ENCODE measurements at places on chromosomes 12 and 14. TPM values are rescaled to one million over a fixed set of nuclear protein-coding genes. Genes with fewer than 3 reads are reported as not detected.

GRCh38 chr14:55373784-55374705, 37.6 kb downstream of the ATG14 start:
- peaks cover 28% of the 10 kb centered on the region for H3K36me3 ChIP-seq

- H3K27me3 ChIP-seq = peaks cover 3% of the 10 kb centered on the region
- DNase-seq = no peak
- no peak overlapping the region for H3K4me3 ChIP-seq
- no peaks in the 10 kb centered on the region for H3K4me1 ChIP-seq
These were observed 13.0 kb downstream of the KCNK10 start for GRCh38 chr14:88310021-88310420.

GRCh38 chr14:101623077-101623372, 61.7 kb downstream of the DIO3 start:
- H3K4me3 ChIP-seq = no peak overlapping the region
- H3K4me1 ChIP-seq = peaks cover 9% of the 10 kb centered on the region
- H3K27me3 ChIP-seq = peaks cover 16% of the 10 kb centered on the region
- no peak overlapping the region for H3K27ac ChIP-seq

DNA sequence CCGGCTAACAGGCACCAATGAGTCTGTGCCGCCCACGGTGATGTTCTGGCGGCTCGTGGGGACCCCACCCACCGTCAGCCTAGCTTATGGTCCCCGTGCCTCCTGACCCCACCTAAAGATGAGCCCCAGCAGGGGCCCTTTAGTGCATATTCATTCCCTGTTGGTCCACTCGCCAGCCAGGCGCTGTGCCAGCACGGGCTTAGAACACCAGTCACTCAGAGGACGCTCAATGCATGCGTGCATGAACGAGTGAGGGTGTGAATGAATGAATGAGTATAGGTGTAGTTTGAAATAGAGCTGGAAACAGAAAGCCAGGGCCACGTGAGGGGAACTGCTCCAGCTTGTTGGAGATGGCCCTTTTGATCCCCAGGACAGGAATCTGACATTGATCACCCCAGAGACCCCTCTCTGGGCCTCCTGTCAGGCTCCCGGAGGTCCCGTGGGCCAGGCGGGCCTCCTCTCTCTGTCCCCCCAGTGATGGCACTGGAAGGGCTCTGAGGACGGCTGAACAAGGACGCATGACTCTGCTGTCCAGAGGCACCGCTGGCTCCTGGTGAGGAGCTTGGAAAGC, 193.9 kb upstream of the C14orf180 start:
- H3K27me3 ChIP-seq = peaks cover 5% of the 10 kb centered on the region
- H3K4me3 ChIP-seq = no peak overlapping the region
- peaks cover 16% of the 10 kb centered on the region for H3K4me1 ChIP-seq
- no peak for DNase-seq
- H3K36me3 ChIP-seq = no peaks in the 10 kb centered on the region
- H3K27ac ChIP-seq = no peak overlapping the region

The ANGEL1 gene
- 11.5 TPM for total RNA-seq

DNA sequence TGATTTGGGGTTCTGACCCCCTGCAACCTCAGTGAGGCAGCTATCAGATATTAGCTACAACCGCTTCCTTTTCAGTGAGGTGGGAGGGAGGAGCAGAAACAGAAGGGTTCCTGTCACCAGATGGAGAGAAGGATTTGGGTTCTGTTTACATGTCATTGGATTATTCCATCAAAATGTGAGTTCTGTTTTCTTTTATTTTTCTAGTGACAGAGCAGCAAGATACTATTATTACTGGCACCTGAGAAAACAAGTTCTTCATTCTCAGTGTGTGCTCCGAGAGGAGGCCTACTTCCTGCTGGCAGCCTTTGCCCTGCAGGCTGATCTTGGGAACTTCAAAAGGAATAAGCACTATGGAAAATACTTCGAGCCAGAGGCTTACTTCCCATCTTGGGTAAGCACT, 52.8 kb downstream of the FRMD6 start:
- peaks cover 4% of the 10 kb centered on the region for H3K27me3 ChIP-seq
- DNase-seq = no peak
- H3K4me3 ChIP-seq = no peak overlapping the region
- no peaks in the 10 kb centered on the region for H3K36me3 ChIP-seq
- no peaks in the 10 kb centered on the region for H3K4me1 ChIP-seq
- H3K27ac ChIP-seq = no peak overlapping the region

DNA sequence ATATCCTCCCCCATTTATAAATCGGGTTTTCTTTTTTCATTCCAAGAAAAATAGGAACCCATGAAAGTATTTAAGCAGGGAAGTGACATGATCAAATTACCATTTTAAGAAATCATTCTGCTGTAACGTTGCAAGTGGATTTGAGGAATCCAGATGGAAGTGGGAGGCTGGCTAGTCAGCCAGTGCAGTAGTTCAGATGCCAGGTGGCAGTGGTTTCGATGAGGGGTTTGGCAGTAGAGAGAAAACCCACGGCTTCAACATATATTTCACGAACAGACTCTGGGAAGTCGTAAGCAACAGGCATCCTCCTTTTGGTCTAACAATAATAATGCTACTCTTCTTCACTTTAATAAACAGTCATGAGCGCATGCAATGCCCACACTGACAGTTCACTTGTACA, 25.0 kb downstream of the PDZRN4 start:
- H3K4me1 ChIP-seq = no peaks in the 10 kb centered on the region
- no peak overlapping the region for H3K4me3 ChIP-seq
- no peaks in the 10 kb centered on the region for H3K27me3 ChIP-seq
- no peak overlapping the region for H3K27ac ChIP-seq

The GPX2 gene
- not detected for total RNA-seq

DNA sequence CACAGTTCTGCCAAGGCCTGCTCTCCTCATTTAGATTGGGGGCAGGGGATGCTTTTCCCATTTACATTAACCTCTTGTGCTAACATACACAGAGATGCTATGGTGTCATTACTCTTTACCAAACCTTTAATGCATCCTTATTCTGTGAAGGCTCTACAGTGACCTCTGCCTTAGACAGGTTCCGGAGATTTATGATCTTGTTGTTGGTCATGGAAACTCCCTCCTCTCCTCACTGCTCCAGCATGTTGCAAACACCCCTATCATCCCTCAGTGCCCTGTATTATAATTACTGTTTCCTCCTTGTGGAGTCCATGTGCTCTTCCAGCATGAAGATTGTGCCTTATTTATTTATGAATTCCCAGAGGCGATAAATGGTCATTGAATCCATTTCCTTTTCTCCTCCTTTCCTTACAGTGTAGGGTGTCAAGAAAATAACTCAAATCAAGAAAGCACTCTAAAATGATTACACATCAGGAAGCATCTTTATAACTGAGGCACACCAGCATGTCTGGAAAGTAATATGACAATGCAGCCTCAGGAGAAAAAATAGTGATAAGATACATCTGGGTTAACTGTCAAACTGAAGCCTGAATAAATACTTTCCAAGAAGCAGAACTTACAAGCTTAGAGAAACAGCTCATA, 37.8 kb downstream of the RTN1 start:
- no peaks in the 10 kb centered on the region for H3K36me3 ChIP-seq
- no peak overlapping the region for H3K4me3 ChIP-seq
- no peaks in the 10 kb centered on the region for H3K4me1 ChIP-seq
- DNase-seq = no peak
- H3K27me3 ChIP-seq = peaks cover 21% of the 10 kb centered on the region

Measured in activated CD8-positive, alpha-beta T cell treated with anti-CD3 and anti-CD28 coated beads, Interleukin-2, amount 10 ng/mL, durations not matched to agents 7 days and 5 days (primary cell).